NCI-H1417 treated with DMSO at 0.1 percent for 48 hours (cell line): ENCODE measurements at places on chromosomes 16 and 17.

GRCh38 chr16:12236589-12236988 lies 260.1 kb downstream of the SNX29 start:
- no peak for DNase-seq

DNA sequence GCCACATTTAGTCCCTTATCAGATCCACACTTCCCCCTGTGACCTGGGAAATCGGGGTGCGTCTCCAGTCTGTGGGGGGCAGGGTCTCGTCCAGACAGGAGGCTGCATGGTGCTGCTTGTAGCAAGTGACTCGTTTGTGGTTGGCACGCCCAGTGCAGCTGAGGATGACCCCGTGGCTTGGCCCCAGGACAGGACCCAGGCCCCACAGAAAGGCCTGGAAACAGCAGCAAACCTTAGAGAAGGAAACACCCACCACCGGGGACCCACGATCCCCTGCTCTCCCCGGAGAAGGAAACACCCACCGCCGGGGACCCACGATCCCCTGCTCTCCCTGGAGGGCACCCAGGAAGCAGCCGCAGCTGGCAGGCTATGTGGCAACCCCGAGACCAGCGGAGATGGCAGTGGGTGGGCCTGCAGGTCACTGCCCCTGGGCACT lies 8.2 kb upstream of the C16orf95 start:
- DNase-seq: no peak

GRCh38 chr17:10716218-10716617 lies 13.6 kb downstream of the TMEM220 start:
- no peak for DNase-seq

- no peak for DNase-seq
Measured at GRCh38 chr17:52147872-52148271, 10.6 kb downstream of the CA10 start.

GRCh38 chr16:7350806-7351205 lies 18.2 kb downstream of the RBFOX1 start:
- no peak for DNase-seq

GRCh38 chr16:8182761-8183160 lies 407.6 kb downstream of the TMEM114 start:
- no peak for DNase-seq

- DNase-seq: no peak
Measured at GRCh38 chr16:51877686-51878085, 669.3 kb downstream of the TOX3 start.

DNA sequence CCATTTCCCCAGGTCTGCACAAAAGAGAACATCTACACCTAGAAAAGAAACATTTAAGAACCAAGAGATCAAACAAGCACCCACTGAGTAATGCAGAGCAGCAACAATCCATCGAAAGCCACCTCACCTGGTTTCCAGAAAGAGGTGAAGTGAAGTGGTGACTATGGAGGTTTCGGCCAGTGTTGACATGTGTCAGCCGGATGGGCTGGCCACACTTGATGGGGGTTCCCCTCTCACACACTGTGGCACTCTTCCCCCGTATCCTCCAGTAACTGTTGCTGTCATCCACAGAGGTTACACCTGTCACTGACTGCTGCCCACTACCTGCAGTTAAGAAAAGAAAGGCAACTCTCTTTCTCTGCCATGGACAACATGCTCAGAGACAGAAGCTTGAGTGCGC lies 6.5 kb downstream of the SDF2 start:
- no peak for DNase-seq

DNA sequence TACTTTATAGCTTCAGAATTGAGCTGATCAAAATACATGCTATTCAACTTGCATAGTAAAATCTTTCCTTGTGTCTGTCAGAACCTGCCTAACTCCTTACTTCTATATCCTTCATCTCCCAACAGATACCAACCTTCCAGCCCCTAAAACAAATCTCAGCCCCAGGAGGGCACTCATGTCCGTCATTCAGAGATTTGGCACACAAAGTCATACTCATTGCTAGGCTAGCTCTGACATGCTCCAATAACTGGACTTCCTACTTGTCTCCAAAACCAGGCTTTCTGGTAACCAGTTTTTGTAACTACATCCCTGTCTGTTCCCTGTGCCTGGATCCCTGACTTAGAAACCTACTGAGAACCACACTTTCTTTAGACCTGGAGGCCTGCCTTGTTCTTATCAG lies 37.5 kb upstream of the DHX40 start:
- no peak for DNase-seq
